ENCODE measurements at places on chromosomes 2 and 18. TPM values are rescaled to one million over a fixed set of nuclear protein-coding genes. Genes with fewer than 3 reads are reported as not detected.
A peak's percentile ranks its signal among the peaks of the same experiment; 100 is the strongest.

DNA sequence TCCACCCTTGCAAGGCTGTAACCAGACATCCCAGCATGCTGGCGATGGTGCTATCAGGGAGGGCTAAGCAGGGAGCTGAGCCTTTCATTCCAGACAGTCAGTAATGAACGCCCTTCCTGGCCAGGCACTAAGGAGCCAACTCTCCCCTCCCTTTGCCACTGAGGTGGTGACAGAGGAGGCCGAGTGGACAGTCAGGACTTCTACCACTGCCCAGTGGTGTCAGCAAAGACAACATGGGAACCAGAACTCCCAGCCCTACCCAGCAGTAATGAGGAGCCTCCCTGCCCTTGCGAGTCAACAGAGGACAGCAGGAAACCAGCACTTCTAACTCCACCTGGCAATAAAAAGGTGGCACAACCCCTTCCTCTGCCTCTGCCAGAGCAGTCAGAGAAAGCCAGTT, 68.6 kb downstream of the ZAP70 start:
- peak; percentile 81 for DNase-seq

DNA sequence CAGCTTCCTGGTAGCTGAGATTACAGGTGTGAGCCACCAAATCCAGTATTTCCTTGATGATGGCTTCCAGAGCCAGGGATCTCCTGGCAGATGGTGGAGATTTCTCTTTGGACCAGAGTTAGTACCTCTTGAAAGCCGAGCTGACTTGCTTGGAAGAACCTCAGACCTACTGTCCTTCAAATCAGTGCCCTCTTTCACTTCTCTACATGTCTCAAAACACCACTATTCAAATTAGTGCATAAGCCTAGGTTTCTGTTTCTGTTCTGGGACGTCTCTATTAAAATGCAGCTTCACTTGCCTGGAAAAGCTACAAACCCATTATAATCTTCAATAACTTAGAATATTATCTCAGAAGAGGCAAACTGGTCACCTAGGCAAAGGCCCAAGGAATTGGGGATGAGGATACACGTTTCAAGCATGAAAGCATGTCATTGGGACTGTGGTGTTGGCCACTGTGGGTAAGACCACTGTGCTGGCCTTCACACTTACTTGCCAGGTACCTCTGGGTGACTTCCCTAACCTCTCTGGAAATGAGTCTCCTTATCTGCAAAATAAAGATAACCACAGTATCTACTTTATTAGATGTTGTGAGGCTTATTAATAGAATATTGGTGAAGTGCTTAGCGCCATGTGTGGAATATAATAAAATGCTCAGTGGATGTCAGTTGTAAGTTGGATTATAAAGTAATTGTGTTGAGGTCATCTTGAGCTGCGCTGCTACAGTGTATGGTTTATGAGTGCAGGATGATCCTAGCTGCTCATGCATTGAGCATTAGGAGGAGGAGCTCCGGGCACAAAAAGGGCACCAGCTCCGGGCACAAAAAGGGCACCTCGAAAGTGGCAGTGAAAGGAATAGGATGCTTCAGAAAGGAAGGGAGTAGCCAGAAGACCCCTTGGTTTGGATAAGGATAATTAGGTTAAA, 84.5 kb downstream of the DOCK10 start:
- no peak for DNase-seq

- DNase-seq: no peak
Observed at GRCh38 chr2:134570676-134571075, 148.1 kb downstream of the TMEM163 start.

The LHCGR gene
- total RNA-seq: not detected

GRCh38 chr2:218081063-218081462, 12.0 kb downstream of the RUFY4 start:
- no peak for DNase-seq

DNA sequence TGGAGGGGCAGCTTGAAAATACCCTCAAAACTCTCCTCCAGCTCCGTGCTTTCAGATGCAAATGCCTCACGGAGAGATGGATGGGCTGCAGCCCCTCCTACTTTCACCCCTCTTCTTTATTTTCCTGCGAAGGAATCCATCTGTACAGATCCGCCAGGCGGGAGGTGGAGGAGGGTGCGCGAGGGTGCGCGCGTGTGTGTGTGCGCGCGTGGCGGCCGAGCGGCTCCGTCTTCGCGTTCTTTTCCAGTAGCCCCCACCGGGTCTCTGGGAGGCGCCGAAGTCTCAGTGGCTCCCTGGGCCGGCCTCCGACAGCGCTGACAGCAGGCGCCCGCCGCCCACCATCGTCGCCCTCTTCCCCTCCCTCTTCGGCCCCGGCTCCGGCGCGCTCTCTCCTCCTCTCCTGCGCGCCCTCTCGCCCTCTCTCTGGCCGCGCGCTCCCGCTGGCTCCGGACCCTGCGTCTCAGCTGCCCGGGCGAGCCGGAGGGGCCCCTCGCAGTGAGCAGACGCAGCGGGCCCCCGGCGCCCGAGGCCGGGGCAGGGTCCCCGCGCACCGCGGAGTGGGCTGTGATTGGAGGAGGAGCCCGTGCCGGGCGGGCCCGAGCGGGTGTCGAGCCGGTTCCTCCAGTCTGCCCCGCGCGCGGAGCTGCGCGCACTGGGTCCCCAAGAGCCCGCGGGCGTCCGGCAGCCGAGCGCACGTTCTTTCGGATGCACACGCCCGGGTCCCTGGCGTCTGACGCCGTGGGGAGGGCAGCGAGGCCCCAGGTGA, at the start of gene CDH7:
Gene CDH7, plus strand, starts transcription at position 624 of the 766 bp plus-strand sequence. CDS start 11,831 bp downstream, outside the sequence.
- no peak for DNase-seq

DNA sequence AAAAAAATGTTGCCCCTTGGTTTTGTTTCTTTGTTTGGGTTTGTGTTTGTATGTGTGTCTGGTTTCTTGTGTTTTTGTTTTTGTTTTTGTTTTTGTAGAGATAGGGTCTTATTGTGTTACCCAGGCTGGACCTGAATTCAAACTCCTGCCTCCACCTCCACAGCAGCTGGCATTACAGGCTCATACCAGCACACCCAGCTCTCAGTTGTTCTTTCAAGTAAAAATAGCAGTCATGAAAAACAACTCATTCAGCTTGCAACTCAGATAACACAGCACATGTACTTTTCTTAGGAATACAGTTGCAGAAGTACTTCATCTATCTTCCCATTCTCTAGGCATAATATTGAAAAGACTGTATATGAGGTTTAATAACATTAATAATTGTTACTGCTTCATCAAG, 37.0 kb downstream of the ZC3H8 start:
- no peak for DNase-seq

- DNase-seq: peak; percentile 61
Observed at GRCh38 chr2:36373149-36373926, 17.8 kb downstream of the CRIM1 start.

- DNase-seq: no peak
Observed at GRCh38 chr2:170157025-170157684, 20.8 kb upstream of the MYO3B start.

GRCh38 chr2:217475101-217475500, 527.7 kb downstream of the TNS1 start:
- DNase-seq: no peak

The STARD6 gene
- total RNA-seq: not detected

DNA sequence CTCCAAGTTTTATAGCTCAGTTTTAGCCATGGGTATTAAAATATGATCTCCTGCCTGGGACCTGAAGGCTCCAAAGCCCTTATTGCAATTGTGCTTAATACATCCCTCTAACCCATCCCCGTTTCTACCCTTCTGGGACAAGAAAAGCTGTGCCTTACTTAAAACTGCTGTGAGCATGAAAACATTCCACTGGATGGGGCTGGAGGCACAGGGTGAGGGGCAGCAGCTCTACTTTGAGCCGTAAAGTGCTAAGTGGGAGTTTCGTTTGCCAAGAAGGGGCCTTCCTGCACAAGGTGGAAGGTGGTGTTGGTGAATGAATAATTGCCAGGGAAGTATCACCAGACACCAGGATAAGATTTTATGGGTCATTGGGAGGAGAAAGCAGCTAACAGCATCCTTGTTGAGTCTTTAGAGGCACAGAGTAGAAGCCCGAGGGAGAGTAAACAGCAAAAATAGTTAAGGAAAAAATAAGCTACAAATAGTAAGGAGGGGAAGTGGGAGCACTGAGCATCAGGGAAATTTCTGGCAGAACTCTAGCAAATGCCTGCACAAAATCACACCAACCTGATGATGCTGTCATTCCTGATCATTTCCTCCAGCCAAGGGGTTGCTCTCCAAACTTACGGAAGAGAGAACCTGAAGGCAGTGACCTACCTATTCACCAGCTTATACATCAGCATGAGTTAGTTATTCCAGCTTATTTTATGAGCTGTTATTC, 218.4 kb downstream of the MREG start:
- DNase-seq: no peak

DNA sequence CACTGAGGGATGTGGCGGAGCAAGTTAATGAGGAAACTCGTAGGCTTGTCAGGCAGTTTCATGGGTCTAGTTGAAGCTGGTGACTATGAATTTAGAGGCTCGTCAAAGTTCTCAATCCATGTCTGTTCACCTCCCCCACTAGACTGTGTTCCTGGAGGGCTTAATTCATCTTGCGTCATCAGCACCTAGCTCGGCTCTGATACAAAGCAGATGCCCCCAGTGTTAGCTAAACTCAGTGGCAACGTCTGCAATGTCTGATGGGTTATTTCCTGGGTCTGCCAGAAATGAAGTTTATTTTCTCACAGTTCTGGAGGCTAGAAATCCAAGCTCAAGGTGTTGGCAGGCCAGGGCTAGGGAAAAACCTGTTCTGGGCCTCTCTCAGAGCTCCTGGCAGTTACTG, 140.6 kb downstream of the PID1 start:
- no peak for DNase-seq

The SP9 gene
- not detected for total RNA-seq

DNA sequence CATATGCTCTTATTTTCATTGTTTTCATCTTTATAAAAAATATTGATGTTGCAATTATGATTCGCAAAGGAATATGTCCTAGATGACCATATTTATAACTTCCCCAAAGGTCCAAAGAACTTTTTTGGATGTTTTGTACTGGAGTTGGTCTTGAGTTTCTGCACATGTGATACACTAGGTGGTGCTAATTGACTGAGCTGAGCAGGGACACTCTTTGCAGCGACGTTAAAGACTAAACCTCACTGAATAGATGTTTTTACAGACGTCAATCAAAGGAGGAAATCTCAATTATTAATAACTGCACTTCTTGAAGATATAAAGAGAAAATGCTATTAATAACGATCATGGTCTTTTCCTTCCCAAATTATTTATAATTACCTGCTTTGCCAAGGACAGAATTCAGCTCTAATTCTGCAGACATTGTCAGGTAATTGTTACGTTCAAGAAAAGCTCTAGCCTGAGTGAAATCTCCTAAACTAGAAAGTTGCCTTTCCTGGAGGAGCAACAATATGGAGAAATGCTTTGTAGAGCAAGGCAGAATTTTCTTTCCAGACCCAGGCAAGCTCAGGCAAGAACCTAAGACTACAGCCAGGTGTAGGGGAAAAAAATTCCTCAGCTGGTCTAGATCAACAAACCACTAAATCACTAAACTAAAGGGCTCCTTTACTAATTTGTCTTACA, 119.3 kb upstream of the RBBP8 start:
- DNase-seq: no peak

GRCh38 chr2:199850218-199850717, 724 bp downstream of the FTCDNL1 start:
- DNase-seq: no peak

DNA sequence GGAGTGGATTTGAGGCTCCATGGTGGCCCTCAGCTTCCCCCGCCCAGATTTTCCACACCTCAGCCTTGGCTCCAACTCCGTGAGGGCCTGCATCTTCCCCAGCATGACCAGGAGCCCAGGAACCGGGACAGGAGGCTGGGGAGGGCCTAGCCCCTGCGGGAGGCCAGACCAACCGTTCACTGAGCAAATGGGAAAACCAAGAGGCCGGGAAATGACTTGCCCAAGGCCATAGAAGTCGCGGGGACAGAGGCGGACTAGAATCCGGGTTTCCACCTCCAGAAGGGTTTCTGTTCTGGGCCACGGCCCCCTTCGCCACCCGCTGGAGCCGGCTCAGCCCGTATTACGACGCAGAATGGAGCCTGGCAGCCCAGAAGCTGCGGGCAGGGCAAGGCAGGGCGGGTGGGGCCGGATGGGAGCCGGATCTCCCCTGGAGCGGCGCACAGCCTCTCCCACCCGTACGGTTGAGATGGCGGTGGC, 7.9 kb upstream of the CRYBA2 start:
- peak; percentile 30 for DNase-seq

DNA sequence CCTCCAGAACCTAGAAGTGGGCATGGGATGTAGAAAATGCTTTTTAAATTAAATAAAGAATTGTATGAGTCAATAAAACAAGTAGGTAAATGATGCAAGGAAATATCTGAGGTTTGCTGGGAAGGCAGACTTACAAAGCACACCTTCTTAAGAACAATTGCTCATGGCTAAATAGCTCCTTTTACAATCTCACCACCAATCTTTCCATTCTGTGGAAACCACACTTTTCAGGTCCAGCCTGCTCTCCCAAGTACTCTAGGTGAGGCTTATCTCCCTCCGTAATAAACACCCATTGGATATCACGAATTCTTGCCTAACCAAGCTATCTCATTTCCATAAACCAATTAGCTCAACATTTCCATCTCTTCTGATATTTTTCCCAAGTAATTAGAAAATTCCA, 91.5 kb upstream of the SLC8A1 start:
- DNase-seq: no peak

DNA sequence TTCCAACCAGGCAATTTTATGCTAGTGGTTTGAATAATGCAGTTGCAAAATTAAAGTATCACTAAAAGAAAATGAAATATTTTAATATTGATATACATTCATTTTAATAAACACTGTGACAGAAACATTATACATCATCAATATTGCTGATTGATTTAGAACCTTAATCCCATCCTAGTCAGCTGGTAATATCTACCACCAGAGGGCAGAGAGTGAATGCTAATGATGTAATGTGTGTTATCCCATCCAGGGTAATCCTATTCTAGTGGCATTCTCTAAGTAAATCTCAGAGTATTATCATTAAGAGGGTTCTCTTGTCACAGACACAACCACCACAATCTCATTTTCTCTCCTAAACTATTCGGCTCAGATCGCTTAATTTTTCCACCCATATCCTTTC, 477.4 kb downstream of the CPS1 start:
- DNase-seq: no peak

The UGT1A4 gene
- total RNA-seq: 0.93 TPM

DNA sequence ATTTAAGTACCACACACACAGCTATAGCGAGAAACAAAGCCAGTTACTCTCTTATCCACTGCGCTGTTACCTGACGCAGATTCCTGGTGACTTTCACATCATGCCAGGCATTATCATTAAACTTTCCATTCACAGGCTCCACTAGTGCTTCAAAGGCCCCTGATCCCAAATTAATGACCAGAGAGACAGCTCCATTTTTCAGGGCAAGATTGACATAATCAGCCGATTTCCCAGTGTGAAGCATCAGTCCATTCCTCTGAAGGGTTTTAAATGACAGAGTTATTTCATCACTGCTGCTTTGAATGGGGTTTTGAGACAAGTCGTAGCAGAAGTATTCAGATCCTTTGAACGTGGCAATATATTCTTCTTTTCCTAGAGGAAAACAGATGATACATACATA, 408.7 kb downstream of the NRXN1 start:
- DNase-seq: no peak

The SPOPL gene
- total RNA-seq: 23.5 TPM
